Liver (tissue), 10 donors: ENCODE measurements at places on chromosomes 11 and 22. TPM values are rescaled to one million over a fixed set of nuclear protein-coding genes. Genes with fewer than 3 reads are reported as not detected.

DNA sequence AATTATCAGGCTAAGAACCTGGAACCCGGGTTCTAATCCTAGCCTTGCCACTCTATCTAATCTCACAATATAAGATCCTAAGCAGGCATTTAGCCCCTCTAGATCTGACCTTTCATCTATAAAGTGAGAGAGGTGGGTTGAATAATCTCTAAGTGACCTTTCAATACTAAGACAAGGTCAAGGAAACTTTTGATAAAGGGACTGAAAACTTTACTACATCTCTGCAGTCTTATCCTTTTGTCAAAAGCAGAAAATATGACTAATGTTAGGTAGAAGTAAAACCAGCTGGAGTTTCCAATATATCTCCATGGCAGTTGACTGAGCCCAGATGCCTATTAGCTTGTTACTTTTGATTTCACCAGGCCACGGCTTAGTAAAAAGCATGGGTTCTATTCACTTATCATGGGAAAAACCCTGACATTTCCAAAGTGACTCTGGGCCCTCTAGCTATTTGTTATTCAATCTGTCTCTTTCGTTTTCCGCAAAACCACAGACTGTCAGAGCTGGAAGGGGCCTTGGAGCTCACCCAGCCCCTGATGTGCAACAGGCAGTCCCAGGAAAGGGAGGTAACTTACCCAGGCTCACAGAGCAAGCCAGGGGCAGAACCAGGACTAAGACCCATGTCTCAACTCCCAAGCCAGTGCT, 75.8 kb downstream of the RAB30 start:
- DNase-seq: no peak

The ARHGAP8 gene
- total RNA-seq: 0.84 TPM

DNA sequence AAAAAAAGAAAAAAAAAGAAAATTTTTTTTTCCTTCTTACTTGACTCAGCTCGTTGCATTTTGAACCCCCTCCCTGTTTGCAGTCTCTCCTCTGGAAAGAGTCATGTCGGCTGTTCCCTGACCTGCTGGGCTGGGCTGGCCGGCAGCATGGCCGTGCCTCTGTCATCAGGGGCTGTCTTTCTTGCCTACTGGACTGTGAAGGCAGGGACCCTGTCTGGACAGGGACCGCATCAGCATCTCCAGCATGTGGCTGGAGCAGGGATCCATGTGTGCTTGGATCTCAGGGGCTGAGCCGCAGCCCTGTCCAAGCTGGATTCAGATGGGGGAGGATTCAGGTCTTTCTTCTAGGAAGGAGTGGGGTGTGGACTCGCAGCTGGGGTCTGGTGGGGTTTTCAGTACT, 15.5 kb downstream of the FBLN1 start:
- no peak for DNase-seq

DNA sequence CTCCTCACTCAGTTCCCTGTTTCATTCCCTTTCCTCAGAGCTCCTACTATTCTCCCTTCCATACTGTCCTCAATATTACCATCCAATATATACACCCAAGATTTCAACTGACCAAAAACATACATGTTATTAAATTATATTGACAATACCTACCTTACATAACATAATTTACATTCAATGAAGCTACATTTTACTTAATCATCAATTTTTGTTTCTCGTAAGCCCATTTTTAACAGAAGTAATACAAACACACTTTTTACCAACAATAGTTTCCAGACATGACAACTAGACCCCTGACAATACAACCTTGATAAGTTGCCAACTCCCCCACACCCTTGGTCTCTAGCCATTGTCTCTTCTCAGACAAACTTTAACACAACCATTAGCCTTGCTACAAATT, 145.8 kb upstream of the DDI1 start:
- DNase-seq: no peak

DNA sequence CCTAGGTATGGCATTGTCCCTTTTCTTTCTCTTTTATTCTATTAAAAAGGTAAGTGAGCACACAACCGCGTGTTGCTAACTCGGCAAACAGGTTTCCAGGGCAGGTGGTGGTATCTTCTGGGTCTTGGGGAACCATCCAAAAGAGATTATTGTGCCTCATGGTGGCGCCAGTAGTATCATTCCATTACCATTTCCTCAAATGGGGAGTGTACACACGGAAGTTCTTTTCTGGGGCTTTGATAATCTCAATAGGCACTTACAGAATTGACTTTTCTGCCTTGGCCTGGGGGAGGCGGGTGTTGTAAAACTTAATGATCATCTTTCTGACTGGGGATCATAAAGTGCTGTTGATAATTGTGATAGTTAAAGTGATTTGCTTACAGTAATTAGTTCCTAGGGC, 234.1 kb downstream of the KIRREL3 start:
- DNase-seq: no peak

GRCh38 chr11:12577725-12578644, 96.2 kb upstream of the TEAD1 start:
- DNase-seq: no peak

DNA sequence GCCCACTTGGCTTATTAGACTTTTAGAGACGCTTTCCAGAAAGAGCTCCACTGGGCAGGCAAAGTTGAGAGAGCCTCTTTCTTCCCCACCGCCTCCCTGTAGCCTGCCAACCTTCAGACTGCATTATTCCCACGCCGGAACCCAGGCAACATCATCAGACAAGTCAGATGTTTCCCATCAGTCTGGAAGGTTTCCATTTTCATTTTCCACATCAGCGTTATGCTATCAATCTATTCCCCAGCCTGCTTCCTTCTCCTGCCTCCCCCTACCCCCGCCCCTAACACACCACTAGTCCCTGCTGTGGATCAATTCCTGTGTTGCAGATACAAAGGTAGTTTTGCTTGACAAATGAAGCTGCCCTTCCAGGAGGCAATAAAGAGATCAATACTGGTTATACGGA, 184.8 kb downstream of the DSCAML1 start:
- no peak for DNase-seq

The DEFB131B gene
- not detected for total RNA-seq

DNA sequence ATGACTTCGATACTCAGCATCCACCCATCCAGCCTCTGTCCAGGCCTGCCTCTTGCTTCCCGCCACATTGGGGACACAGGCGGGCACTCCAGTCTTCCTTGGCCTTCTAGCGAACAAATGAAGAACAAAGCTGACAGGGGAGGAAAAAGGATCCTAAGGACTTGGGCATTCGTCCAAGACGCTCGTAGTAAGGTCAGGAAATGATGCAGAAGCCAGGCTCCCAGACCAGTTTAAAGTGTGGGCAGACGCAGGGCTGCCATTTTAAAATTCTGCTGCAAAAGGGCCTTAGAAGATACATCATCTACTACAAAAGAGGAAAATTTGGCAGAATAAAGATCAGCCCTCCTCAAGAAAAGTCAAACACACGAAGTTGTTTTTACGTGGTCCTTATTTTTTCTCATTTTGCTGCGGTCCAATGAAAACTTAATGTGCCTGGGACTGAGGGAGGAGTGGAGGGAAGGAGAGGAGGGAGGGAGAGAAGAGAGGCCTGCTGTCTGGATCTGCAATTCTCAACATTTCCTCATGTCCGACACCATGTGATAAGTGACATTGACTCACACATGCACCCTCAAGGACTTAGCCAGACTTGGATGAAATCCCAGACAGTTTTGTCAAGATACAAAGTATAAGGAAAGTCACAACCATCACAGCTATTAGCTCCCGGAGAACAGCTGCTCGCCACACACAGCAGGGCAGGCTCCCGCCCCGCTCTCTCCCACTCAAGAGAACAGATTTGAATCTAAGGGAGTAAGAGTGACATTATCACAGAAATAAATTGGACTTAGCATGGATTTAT, 5.7 kb downstream of the DNAL4 start:
- no peak for DNase-seq

- no peak for DNase-seq
Observed at GRCh38 chr11:130859886-130860285, 56.4 kb downstream of the SNX19 start.

- DNase-seq: no peak
Observed at GRCh38 chr11:60857378-60858232, 1.9 kb upstream of the PTGDR2 start.

DNA sequence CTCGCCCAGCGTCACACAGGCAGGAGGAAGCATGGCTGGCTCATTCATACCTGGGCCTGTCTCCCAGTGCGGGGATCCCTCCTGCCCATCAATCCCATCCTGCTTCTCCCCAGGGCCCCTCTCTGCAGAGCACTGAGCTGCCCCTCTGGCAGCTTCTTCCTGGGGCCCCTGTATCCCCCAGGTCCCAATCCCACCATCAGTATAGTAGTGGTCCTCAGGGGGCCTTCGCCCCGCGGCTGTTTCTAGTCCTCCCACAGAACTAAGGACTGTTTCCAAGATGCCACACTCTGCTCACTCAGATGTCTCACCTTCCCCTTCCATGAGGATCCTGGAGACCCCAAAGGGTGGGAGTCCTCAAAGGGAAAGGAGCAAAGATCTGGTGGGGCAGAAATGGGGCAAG, 97.6 kb downstream of the PDE2A start:
- DNase-seq: no peak

- no peak for DNase-seq
Observed at GRCh38 chr11:47506795-47507562, 46.0 kb downstream of the CELF1 start.

The HEPHL1 gene
- total RNA-seq: not detected

DNA sequence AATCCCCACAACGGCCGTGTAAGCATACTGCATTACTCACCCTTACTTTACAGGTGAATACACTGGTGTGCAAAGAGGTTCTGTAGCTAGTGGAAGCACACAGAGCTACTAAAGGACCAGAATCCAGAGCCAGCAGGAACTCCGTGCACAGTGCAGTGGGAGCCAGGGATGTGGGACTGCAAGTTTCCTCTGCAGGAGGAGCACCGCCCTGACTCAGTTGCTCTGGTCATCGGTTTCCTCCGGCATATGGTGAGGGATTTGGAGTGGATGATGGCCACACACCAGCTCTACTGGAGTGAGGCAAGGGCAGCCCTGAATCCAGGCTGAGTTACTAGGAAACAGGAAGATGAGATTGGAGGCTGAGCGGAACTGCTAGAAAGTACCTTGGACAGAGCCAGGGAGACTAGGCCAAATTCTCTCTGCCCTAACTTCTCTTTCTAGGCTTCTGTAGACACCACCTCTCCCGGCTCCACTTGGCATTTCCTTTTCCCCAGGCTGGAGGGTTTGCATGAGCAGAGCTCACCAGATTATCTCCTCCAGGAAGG, 18.2 kb upstream of the C22orf42 start:
- no peak for DNase-seq

The DRD2 gene
- not detected for total RNA-seq

The CD3E gene
- 0.33 TPM for total RNA-seq

The ANO1 gene
- total RNA-seq: 64.8 TPM

DNA sequence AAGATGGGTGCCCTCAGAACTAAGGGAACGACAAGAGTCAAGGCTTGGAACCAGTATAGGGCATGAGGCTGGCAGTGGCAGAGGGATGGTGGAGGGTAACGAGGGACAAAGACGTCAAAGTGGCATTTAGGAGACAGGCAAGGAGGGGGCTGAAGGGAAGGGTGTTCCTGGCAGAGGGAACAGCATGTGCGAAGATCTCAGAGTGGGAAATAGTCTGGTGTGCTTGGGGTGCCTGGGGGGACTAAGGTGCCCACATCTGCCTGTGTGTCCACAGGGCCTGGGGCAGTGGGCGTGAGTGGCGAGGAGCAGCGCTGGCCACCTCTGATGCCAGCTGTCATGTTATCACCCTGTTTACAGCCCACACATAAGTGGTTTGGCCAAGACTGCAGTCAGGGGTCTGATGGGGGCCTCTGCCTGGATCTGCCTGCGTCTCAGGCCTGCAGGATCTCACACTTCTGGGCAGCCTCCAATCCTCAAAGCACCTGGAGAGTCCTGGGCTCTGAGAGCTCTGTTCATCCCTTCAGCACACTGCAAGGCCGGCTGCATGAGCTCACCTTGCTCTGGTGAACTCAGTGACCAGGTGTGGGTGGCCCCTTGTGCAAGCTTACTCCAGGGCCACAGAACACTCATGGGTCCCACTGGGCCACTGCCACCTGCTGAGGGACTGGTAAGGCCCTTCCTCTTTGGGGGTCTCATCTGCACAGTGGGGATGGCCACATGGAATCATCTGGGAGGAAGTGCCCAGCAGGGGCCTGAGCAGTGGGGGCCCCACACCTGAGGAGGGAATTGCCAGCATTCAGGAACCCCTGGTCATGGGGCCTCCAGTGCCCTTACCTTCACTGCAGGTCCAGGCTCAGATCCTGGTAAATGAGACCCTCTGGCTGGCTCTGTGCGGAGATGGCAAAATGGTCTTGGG, 89.7 kb upstream of the SHISAL1 start:
- DNase-seq: no peak

GRCh38 chr22:49613511-49614270, 214.0 kb downstream of the BRD1 start:
- DNase-seq: no peak

DNA sequence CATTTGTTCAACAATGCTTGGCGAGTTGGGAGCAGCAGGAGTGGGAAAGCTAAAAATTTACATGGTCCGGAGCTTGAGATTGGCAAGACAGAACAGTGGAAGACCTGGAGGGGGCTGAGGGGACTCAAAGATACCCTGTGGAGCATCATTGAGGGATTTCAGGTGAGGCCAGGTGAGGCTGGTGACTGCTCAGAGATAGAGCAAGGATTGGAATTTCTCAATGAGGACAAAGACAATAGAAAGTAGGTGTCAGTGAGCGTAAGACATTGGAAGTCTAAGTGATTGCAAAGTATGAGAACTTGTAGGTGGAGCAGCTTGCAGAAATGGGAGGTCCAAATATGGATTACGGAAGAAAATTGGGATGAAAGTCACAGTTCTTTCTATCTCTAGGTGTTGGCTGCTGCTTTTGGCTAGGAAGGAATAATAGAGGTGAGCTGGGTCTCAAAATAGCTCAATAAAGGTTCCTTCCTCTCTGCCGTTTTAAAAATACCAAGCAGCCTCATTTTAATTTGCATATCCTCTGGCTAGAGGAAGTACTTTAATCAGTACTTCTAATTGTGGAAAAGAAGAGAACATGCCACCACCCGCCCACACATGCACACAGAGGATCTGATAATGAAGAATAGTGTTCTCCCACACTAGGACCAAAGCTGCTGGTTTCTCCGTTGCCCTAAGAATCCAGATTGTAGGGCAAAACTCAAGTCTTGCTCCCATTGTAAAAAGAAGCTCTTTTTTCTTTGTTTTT, 41.8 kb upstream of the SORL1-AS1 start:
- DNase-seq: no peak

The NLRP14 gene
- 0.47 TPM for total RNA-seq

The DAGLA gene
- 0.67 TPM for total RNA-seq

- DNase-seq: no peak
Observed at GRCh38 chr22:35596821-35597220, 20.3 kb downstream of the MB start.

GRCh38 chr22:37167981-37168647, 18.4 kb upstream of the IL2RB start:
- DNase-seq: no peak

GRCh38 chr22:38239101-38239761, 33.6 kb downstream of the TMEM184B start:
- DNase-seq: no peak
